ENCODE measurements at places on chromosomes 12 and 14.

- peak; percentile 75 for DNase-seq
Measured at GRCh38 chr14:77039285-77040058, 11.0 kb upstream of the IRF2BPL start.

- peak; percentile 86 for DNase-seq
Measured at GRCh38 chr12:132444957-132445883, 44.7 kb upstream of the FBRSL1 start.

GRCh38 chr14:67622675-67623074, 3.0 kb downstream of the ARG2 start:
- peak; percentile 65 for DNase-seq

DNA sequence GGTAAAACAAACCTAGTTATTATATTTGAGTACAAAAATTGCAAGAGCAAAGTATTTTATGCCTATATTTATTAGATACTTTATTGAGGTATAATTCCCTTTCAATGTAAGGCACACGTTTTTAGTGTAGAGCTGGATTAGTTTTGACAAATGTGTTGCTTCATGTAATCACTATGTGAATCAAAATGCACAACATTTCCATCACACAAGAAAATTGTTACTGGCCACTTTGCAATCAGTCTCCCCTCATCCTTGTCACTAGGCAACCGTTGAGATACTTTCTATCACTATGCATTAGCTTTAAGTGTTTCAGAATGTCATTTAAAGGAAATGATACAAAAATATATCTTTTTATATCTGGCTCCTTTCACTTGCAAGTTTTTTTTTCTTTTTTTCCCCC, 531.0 kb downstream of the CCER1 start:
- DNase-seq = no peak

GRCh38 chr12:26691234-26691970, 141.6 kb downstream of the ITPR2 start:
- peak; percentile 60 for DNase-seq

DNA sequence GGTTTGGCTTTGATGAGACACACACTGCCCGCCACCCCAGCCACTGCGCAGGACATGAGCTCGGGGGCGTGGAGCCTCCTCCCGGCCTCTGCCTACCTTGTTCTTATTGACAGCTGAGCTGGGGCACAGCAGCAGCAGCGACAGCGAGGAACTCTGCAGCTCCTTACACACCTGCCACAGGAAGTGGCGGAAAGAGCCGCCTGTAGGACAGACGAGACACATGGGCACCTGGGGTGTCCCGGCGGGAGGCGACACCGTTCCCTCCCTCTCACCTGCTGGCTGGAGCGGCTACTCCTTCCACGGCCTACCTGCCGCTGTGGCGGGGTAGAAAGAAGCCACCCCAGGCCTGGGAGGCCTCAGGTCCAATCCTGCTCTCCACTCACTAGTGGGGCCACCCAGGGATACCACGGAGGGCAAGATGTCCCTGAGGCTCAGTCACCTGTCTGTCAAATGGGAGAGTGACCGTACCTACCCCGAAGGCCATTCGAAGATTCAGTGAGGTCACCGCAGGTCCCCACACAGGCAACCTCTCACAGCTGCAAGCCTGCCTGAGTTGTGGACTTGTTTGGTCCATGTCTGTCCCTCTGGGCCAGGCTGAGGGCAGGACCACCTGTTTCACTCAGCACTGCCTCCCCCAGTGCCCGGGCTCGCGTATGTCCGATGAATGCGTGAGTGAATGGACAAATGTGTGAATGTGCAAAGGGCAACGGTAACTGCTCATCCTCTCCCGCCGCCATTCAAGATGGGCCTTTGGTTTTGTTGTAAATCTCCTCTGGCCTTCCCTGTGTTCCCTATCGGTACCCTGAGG, 42.6 kb downstream of the TRAFD1 start:
- DNase-seq = no peak

GRCh38 chr12:5525783-5526367, 94.0 kb downstream of the NTF3 start:
- no peak for DNase-seq

DNA sequence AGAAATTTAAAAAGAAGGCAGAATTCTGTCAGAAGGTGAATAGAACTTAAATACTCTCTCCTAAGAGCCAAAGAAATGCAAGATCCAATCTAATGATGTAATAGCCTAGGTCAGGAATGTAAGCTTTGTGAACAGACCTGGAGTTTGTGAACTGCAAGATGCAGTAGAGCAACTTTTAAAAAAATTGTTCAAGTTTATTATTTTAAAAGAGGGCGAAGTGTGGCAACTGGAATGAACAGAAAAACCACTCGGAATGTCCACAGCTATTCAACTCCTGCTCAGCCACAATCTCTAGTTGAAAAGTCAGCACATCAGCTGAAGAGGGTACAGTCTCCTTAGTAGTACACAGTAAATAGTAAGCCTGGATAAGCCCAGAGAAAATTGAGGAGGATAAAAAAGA, 228.8 kb downstream of the PPFIA2 start:
- no peak for DNase-seq

DNA sequence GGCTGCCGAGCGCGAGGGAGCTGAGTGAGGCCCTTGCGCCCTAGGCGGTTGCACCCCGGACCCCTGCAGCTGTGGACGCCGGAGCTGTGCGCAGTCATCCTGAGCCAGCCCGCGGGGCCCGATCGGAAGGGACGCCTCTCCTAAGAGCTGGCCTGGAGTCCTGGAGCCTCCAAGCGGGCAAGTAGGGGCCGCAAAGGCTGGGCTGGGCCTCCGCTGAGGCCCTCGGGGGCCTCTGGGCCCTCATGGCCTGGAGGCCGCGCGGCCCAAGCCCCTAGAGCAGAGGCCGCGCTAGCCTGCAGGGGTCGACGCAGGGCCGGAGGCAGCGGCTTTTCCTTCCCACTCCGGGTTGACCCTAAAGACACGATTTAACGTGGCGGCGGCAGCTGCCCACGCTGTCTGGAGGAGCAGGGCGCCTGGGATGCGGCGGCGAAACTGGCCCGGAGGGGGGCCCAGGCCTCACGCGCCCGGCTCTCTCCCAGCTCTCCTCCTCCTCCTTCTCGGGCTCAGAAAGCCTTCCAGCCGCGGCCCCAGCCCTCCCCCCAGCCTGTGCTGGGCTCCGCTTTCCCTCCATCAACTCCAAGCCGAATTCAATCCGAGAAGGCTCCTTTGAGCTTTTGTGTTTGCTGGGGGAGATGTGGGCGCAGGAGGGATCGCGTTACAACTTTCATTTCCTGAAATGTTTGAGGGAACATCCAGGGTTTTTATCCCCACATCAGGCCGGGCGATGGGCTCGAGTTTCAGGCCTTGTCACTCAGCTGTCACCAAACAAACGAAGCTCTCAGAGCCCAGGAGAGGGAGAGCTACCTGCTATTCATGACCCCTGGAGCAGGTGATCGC, 11.6 kb downstream of the SIX1 start:
- no peak for DNase-seq

DNA sequence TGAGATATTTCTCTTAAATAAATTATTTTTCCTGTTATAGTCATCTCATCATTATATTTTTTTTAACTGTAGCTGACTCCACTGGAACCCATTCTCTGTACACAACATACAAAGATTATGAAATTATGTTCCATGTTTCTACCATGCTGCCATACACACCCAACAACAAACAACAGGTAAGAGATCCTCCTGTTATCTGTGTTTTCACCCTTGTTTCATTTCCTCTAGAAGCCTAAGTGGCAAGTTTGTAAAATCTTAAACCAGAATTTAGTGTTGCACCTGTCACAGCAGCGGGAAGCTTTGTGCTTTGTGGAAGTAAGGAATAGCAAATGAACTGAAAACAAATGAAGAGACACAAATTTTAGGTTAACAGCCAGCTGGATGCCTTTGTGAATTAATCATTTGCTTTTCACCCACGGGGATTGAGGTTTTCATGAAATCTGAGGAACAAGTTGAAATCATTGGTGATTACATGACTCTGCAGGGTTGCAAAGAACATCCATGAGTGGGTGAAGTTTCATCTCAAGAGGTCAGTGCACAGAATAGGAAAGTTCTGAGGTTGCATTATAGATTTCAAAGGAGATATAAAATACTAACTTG, 273.9 kb upstream of the RGS6 start:
- no peak for DNase-seq

GRCh38 chr12:34390846-34391700, 368.8 kb downstream of the ALG10 start:
- DNase-seq = no peak

DNA sequence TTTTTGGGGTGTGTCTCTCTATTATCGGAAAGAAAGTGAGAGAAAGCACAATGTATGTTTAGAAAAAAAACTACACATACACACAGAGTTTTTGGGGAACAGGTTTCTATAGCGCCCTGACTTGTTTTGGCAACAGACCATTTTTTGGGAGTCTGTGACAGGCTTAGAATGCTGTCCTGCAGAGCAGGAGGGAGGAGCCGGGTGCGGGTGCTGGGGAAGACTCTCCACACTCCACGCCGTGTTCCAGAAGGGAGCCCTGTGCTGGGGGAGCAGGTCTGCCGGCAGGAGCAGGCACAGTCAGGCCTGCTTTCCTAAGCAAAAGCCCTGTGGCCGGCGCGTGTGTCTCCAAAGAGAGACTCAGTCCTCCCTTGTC, 26.5 kb downstream of the CD9 start:
- DNase-seq = no peak

DNA sequence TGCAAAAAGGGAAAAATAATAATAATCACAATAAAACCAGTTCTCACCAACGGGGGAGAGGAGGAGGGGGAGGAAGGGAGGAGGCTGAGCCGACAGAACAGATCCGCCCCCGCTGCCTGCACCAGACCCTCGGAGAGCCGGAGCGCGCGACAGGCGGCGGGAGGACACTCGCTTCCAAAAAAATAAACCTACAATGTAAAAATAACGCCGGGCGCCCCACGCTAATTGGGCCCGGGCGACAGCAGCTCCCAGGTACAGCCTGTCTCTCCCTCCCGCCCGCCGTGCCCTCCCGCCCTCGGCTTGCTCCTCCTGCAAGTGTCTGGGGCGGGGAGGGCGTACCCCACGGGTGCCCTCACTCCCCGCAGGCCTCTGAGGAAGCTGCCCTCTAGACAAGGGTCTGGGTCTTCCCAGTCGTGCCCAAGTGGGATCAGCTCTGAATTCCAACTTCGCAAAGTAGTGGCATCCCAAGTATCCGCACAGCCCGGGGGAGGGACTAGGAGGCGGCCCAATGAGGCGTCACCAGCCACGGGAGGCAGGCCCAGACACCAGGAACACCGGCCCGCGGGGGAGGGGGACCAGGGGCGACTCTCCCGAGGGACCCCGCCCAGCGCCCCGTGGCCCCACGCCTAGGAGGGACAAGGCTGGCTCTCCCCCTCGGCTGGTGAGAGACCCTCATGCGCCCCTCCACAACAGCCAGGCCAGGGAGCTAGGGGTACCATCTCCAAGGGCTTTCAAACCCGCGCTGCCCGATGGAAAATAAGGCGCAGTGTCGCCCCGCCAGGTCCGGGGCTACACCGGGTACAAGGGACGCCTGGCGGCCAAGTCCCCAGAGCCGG, 1.0 kb downstream of the NCOR2 start:
- peak; percentile 84 for DNase-seq

DNA sequence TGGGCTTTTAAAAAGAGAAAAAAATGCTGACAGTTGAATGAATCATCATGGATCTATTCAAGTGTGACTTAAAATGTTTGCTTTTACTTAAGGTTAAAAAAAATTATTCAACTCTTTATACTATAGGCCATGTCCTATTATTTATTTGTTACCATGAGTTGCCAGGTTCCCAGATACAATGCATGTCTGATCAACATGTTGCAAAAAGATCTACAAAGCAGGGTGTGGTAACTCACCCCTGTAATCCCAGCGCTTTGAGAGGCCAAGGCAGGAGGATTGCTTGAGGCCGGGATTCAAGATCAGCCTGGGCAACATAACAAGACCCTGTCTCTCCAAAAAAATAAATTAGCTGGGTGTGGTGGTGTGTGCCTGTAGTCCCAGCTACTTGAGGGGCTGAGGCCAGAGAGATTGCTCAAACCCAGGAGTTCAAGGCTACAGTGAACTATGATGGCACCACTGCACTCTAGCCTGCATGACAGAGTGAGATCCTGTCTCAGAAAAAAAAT, 460.8 kb downstream of the BCAT1 start:
- no peak for DNase-seq

DNA sequence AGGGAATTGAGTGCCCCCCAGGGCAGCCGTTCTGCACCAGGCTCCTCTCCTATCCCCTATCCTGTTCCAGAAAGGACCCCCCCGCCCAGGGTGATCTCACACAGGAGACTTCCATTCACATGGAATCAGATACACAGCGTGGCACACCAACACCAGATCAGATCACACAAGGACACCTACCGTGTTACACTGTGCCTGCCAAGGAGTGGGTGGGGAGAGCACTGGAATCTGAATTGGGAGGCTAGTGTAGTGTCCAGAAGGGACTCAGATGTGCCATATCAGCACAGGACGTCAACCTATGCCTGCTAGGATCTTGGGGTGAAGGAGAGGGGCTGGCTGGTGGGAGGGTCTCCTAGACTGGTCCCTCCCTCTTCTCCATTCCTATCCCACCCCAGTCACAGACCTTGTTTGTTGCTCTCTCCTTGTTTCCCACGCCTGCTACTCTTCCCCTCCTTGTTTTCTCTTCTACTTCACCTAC, 2.3 kb downstream of the PTMS start:
- DNase-seq = no peak

GRCh38 chr14:22822571-22823098, 7.1 kb upstream of the MRPL52 start:
- peak; percentile 88 for DNase-seq

DNA sequence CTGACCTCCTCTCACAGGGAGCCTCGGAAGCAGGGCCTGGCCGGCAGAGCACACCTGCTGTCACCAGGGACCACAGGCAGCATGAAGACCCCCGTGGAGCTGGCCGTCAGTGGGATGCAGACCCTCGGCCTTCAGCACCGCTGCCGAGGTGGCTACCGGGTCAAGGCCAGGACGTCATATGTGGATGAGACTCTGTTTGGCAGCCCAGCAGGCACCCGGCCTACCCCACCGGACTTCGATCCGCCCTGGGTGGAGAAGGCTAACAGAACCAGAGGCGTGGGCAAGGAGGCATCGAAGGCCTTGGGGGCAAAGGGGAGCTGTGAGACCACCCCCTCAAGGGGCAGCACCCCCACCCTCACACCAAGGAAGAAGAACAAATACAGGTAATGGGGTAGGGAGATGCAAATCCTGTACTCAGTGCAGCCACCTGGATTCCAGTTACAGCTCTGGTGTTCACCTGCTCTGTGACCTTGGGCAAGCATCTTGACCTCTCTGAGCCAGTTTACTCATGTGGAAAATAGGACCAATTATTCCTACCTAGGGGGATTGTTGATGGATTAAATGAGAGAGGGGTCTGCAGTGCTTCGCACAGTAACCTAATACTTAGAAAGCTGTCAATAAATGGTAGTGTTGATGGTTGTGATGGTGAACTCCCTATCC, 1.3 kb downstream of the RITA1 start:
- DNase-seq = no peak

DNA sequence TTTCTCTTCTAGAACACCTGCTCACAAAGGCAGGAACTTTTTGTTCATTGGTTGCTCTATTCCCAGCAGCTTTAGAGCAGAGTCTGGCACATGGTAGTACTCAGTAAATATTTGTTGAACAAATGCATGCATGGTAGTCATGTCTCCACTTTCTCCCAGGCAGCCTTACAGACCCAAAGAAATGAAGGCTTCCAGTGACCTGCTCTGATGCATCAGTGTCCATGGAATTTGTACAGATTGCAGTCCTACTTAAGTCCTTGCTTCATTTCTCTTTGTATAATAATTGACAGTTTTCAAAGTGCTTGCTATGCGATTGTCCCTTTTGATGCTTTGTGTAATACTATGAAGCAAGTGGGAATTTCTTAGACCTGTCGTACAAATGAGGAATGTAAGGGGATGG, 119.6 kb downstream of the DERA start:
- no peak for DNase-seq

GRCh38 chr12:116039081-116039480, 238.4 kb downstream of the MED13L start:
- DNase-seq = no peak

Data from hematopoietic multipotent progenitor cell treated with erythropoietin and hydrocortisone succinate and interleukin-3 and kit ligand, for 4 days (in vitro differentiated cells).